NCI-H2171 treated with DMSO at 0.1 percent for 48 hours (cell line): ENCODE measurements at places on chromosomes 1 and 21.

DNA sequence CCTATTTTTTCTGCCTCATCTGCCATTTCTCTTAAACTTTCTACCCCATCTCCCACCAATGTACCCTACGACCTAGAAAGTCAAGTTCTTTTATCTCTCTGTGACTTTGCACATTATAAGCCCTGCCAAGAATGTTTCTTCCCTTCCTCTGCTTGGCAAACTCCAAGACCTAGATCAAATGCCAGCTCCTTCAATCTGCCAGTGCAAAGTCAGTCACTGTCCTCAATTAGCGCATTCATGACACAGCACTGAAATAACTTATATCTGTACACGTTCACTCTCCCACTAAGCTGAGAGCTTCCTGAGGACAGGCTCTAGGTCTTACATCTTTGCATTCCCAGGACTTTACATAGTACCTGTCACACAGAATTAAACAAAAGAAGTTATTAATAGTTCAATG, 21.4 kb upstream of the LSM10 start:
- no peak for DNase-seq

DNA sequence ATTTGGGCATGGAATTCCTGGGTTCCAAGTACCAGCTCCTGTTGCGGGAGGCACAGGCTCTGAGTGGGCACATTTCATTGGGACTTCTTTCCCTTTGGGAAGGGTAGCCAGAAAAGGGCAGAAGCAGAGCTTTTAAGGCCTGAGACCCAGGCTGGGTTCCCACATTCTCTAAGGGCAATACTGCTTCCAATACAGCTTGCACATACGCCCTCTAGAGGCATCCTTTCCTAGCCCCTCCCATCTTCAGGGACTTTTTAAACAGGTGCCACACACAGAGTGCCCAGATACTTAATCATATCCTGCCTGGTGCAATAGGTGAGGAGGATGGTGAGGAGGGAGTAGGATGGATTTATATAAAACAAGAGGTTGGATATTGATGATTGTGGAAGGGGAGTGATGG, 5.7 kb downstream of the GPR88 start:
- DNase-seq = peak; percentile 21

GRCh38 chr21:26977746-26978145, 10.9 kb upstream of the ADAMTS5 start:
- no peak for DNase-seq

GRCh38 chr1:245604979-245605378, 450.2 kb downstream of the KIF26B start:
- no peak for DNase-seq

- no peak for DNase-seq
These were observed 54.6 kb downstream of the RAP1GAP start for GRCh38 chr1:21614419-21615115.

GRCh38 chr1:195202241-195202640, 1406.0 kb downstream of the KCNT2 start:
- DNase-seq = peak; percentile 37

DNA sequence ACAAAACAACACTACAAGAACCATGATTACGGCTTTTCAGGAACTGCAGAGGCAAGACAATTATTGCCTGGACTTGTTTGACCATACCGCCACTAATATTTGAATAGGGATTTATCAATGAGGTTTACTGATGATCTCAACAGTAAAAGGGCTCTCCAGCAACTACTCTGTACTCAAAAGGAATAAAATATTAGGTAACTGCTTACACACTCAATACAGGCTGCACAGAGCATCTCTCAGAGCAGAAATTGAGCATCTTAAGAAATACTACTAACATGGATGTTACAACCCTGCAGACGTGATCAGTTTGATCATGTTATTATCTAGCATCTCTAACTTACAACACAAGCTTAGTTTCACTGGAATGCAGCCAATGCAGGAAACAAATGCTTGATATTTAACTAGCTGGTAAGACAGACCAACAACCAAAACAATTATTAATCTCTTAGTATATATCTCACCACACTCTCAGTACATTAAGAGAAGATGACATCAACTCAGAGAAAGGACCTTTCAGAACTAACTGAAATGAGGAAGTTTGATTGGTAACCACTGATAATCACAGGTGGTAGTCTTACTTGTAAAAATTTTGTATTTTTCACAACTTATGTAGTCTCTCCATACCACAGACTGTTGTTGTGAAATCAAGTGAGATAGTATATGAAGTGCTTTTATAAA, 52.2 kb downstream of the PUM1 start:
- no peak for DNase-seq

DNA sequence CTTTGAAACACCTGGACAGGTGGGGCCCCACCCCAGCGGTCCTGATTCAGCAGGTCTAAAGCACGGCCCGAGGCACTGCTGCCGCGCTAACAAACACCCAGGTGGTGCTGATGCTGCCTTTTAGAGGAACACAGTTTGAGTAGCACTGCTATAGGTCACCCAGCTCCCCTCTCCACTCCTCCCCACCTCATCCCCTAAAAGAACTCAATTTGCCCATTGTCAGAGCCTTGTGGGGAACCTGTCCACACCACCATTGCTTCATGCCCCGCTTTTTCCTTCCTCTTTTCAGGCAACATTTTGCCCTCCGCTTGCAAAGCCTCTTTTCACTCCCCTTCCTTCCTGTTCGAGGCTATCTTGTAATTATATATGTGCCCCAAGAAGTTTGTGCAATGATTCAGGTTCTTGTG, 26.2 kb upstream of the PADI4 start:
- DNase-seq = no peak

GRCh38 chr1:202648605-202649226, 61.5 kb downstream of the SYT2 start:
- DNase-seq = no peak

DNA sequence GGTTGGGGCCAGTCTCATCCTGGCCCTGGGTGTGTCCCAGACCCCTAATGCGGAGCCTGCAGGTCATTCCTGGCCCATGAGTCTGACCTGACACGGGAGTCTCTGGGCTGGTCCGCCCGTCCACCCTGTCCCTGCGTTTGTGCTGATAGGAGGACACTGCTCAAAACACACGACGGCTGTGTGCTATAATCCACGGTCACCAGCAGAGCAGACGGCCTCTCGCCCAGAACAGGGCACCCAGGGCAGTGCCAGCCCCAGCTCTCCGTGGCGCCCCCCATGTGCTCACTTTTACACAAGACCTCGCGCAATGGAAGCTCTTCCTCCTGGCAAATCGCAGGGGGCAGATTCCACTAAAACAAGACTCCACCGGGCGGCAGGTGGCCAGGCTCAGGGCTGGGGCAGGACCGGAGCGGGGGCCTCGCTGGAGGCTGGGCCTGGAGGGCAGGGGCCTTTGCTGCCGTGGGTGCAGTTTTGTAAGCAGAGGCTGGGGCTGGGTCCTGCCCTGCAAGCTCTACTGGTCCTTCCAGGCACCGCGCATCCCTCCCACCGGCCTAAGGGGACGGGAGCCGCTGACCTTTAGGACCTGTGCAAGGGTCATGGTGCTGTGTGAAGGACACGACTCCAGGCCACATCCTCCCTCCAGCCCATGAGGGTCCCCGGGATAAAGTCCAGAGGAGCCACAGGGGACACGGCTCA, 10.6 kb upstream of the SLC19A1 start:
- no peak for DNase-seq

- no peak for DNase-seq
These were observed 8.6 kb downstream of the TNFRSF18 start for GRCh38 chr1:1197551-1198422.

DNA sequence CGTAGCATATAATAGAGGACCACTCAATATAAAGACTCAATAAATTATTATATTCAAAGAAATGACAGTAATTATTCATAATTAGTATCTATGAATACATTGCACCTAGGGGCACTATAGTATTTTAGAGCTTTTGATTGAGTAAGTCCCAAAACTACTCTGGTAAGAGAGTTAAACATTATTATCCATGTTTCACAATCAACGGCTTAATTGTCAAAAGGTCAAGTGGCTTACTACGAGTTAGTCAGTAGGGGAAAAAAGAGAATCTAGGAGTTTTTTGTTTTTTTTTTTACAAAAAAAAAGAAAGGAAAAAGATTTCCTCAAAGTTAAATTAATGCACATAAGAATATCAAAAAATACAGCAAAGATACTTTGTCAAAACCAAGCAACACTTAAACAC, 20.4 kb upstream of the LAMC1 start:
- DNase-seq = no peak

DNA sequence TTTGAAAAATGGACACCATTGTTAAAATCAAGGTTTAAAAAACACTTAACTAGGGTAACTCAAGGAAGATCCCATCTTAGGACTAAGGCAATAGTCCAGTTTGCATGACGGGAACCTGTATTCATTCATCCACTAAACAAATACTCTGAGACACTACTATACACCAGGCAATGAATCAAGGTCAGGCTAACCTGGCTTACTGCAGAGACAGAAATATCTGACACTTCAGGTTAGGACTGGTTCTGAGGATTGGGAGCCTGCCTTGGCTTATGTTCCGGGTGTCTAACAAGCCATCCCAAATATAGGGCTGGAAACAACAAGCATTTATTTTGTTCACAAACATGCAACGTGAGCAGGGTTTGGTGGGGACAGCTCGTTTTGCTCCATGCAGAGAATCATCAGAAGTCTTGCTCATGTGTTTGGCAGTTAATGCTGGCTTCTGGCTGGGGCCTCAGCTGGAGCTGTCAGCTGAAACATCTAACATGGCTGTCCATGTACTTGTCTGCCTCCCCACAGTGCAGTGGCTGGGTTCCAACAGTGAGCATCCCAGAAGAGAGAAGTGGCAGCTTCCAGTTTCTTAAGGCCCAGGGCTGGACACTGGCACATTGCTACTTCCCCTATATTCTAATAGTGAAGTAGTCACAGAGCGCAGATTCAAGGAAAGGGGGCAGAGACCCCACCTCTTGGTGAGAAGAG, 37.0 kb upstream of the CAMK1G start:
- no peak for DNase-seq

GRCh38 chr1:176919386-176920378, 244.8 kb downstream of the ASTN1 start:
- DNase-seq = no peak

DNA sequence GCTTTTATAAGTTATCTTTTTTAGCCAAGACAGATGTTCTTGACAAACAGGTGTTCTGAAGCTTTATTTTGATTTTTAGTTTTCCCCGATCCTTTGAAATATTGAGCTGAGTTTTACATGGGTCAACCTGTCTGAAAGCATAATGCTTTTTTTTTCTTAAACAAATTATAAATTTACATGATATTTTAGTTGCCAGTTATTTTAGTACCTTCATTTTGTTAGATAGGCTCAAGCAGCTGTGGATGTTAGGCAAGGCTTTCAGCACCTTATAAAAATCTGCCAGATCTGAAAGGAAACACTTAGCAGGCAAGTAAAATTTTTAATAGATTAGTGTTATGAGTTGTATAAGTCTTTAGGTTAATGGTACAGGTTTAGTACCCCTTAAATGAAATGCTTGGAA, 33.7 kb downstream of the ATF6 start:
- DNase-seq = no peak

- no peak for DNase-seq
These were observed 23.9 kb downstream of the VAV3 start for GRCh38 chr1:107941123-107941522.

- DNase-seq = peak; percentile 95
These were observed 104.4 kb downstream of the PCBP3 start for GRCh38 chr21:45747802-45748445.

- DNase-seq = no peak
These were observed 26.2 kb downstream of the SLC44A3 start for GRCh38 chr1:94846308-94846707.

GRCh38 chr1:201708085-201708512, 120.9 kb upstream of the IPO9 start:
- peak; percentile 47 for DNase-seq

DNA sequence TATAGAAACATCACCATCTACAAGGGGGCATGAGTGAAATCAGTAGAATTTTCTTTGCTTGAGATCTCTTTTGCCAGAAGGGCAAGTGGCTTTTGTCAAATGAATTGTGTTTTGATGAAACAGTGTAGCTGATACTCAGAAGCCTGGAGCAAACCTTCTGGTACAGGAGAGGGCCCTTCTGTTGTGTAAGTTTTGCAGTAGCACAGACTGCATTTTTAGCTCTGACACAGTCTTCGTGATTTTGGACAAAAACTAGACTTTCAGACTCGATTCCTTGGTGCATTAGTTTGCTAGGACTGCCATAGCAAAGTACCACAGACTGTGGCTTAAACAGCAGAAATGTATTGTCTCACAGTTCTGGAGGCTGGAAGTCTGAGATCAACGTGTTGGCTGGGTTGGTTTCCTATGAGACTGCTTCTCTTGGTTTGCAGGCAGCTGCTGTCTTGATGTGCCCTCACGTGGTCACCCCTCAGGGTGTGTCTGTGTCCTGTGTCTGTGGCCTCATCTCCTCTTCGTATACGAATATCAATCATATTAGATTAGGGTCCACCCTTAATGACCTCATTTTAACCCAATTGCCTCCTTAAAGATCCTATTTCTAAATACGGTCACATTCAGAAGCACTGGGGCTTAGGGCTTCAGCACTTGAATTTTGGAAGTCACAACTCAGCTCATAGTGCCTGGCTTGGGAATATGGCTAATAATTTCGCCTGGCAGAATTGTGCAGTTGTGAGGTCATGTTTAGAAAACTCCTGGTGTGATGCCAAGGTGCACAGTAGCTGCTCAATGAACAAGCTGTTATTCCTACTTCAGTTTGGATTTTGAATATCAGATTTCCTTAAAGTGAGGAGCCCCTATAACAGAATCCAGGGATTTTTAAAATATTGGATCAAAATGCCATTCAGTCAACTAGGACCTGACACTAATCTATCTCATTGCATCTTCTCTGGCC, 21.2 kb upstream of the DISC1 start:
- DNase-seq = no peak

GRCh38 chr21:38769191-38769780, 36.4 kb upstream of the ETS2 start:
- no peak for DNase-seq

GRCh38 chr1:29591601-29592260, 355.4 kb downstream of the PTPRU start:
- DNase-seq = no peak

GRCh38 chr1:245528258-245528635, 373.5 kb downstream of the KIF26B start:
- DNase-seq = peak; percentile 66

DNA sequence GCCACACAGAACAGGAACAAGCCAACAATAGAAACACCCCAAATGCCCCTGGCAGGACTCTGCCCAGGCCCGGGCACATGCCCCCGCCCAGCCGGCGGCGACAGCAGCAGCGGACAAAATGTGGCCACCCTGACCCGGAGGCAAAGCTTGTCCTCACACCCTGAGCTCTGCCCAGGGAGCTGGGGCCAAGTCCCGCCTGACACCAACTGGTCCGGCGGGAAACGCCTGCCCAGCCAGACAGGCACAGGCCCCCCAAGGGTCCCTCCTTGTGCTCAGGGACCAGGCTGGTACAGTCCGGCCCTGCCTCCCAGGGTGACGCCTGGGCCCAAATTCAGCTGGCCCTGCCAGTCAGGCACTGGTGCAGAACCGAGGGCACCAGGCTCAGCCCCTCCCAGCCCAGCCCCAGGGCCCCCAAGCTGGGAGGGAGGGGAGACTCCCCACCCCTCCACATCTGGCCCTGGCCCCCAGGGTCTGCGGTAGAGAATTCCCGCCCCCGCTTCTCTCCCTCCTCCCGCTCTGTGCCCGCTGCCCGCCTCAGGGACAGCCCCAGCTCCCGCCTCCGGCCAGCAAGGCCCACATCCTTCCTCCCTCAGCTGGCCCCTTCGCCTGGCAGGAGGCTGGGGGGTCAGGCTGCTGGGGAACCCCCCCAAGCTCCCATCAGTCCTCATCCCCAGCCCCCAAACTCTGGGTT, 2.0 kb downstream of the AHDC1 start:
- DNase-seq = no peak
